Bronchial epithelial cell (primary cell): ENCODE measurements at places on chromosomes 12 and 14. TPM values are rescaled to one million over a fixed set of nuclear protein-coding genes. Genes with fewer than 3 reads are reported as not detected.

FOXG1 gene
- not detected in 2 replicates for total RNA-seq

KDM2B gene
- total RNA-seq = 14.2 and 18.7 TPM in 2 replicates

SLC7A7 gene
- 0.51 and 0.79 TPM in 2 replicates for total RNA-seq

DIO2 gene
- 0.26 TPM in 1 of 2 replicates, not detected in the other for total RNA-seq

SYT10 gene
- not detected in 2 replicates for total RNA-seq

PRICKLE1 gene
- 1.1 and 2.4 TPM in 2 replicates for total RNA-seq

YARS2 gene
- 29.2 and 31.0 TPM in 2 replicates for total RNA-seq

CACNA1C gene
- total RNA-seq = not detected in 2 replicates

FLRT2 gene
- total RNA-seq = 7.1 and 14.8 TPM in 2 replicates
